Activated naive CD4-positive, alpha-beta T cell treated with anti-CD3 and anti-CD28 coated beads, Interleukin-2, amount 10 ng/mL, durations not matched to agents 7 days and 5 days (primary cell): ENCODE measurements at places on chromosomes 7 and 10.
A peak's percentile ranks its signal among the peaks of the same experiment; 100 is the strongest.

GRCh38 chr7:149459540-149460452 lies 1.1 kb downstream of the ZNF777 start:
- peak; percentile 32 for DNase-seq

DNA sequence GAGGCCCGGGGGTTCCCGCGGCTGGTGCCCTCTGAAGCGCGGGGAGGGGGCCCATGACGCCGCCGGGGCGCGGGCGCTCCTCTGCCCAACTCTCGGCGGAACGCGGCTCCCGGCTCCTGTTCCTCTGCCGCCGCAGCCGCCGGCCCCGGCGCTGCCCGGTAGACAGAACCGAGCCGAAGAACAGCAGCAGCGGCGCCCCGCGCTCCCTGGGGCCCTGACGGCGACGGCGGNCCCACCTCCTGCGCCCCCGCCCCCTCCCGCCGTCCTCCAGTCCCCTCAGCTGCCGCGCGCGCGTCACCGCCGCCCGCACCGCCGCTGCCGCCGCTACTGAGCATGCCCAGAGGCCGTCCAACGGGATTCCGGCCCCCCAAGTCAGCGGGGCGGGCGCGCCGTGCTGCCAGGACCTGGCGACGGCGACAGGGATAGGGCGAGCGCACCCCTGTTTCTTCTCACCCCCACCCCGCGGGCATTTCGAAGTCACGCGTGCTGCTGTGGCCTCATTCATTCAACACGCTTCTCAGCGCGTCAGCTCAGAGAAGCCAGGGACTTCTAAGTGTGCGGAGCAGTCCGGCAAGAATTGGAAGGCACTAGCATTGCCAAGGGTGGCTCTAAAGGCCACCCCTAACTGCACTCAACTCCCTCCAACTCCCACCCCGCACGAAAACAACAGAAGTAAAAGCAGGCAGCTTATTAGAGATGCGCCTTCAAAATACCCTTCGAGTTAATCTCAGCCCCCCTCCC lies at the start of gene IPMK:
Gene IPMK (minus strand): TSS at position 182 of the 741 bp plus-strand sequence. CDS start 283 bp downstream, outside the sequence.
- peak; percentile 95 for DNase-seq

- DNase-seq = no peak
Measured at GRCh38 chr7:137343281-137343841, at the start of gene PTN. Gene PTN (minus strand): TSS chr7:137343733. CDS start chr7:137254973, 88,760 bp downstream.

DNA sequence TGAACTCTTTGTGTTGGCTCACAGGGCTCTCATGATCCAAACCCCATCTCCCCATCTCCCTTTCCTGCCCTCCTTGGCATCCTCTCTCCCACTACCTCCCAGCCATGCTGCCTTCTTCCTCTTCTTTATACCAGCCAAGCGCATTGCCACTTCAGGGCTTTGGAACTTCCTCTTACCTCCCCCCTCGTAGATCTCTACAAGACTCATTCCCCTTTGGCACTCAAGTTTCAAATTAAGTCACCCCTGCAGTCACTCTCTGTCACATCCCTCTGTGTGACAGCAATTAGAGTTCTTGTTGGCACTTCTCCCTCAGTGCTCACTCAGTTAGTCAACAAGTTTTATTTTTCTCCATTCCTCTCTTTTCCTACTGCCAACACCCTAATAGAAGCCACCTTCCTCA lies 20.8 kb upstream of the NRP1 start:
- no peak for DNase-seq
